ENCODE measurements at places on chromosomes 4 and X.

- DNase-seq = no peak
Measured at GRCh38 chr4:33746979-33747378, 2497.3 kb downstream of the ARAP2 start.

GRCh38 chr4:80475236-80475635, 139.7 kb downstream of the CFAP299 start:
- DNase-seq = no peak

GRCh38 chr4:81482326-81482725, 10.6 kb upstream of the RASGEF1B start:
- no peak for DNase-seq

GRCh38 chrX:53547668-53548067, 113.5 kb upstream of the HSD17B10 start:
- DNase-seq = no peak

- no peak for DNase-seq
Measured at GRCh38 chr4:56879996-56880395, 27.7 kb upstream of the REST start.

DNA sequence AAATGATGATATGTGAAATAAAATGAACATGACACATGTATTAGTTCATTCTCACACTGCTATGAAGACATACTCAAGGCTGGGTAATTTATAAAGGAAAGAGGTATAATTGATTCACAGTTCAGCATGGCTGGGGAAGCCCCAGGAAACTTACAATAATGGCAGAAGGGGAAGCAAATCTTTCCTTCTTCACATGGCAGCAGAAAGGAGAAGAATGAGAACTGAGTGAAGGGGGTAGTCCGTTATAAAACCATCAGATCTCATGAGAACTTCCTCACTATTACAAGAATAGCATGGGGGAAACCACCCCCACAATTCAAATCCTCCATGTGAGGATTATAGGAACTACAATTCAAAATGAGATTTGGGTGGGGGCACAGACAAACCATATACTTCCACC, 243.9 kb upstream of the GYPA start:
- no peak for DNase-seq
